ENCODE measurements at places on chromosomes 3 and 15.

- DNase-seq = no peak
Observed at GRCh38 chr3:127690106-127690505, 17.4 kb downstream of the ABTB1 start.

GRCh38 chr15:71115567-71116351, 488 bp downstream of the THSD4 start:
- no peak for DNase-seq

- DNase-seq = no peak
Observed at GRCh38 chr15:72866182-72866581, 82.6 kb upstream of the ADPGK start.

- no peak for DNase-seq
Observed at GRCh38 chr3:123695152-123695551, 110.3 kb upstream of the HACD2 start.

DNA sequence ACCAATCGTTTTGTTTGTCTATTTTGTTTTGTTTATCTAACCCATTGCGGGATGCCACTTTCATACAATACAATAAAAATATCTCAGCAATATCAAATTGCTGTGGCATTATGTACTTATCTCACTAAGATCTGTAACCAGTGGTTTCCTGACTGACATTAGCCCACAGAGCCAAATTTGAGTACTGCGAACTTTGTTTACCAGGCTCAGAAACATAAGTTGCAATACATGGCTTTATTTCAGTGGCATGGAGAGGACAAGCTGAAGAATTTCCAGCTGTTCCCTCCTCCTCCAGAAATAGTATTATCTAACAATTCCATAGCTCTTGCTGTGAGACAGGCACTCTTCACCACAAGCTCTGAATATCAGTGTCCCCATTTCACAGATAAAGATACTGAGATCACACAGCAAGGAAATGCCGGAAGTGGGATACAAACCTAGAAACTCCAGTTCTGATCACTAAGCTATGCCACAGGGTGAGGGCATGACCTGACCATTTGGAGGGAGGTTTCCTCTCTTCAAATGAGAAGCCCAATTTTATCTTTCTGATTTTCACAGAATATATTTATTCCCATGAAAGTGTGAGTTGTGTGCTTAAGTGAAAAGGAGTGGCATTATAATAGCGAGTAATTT, 469.9 kb upstream of the CBLB start:
- DNase-seq = no peak

- DNase-seq = no peak
Observed at GRCh38 chr3:194058189-194058571, 77.8 kb upstream of the HES1 start.

DNA sequence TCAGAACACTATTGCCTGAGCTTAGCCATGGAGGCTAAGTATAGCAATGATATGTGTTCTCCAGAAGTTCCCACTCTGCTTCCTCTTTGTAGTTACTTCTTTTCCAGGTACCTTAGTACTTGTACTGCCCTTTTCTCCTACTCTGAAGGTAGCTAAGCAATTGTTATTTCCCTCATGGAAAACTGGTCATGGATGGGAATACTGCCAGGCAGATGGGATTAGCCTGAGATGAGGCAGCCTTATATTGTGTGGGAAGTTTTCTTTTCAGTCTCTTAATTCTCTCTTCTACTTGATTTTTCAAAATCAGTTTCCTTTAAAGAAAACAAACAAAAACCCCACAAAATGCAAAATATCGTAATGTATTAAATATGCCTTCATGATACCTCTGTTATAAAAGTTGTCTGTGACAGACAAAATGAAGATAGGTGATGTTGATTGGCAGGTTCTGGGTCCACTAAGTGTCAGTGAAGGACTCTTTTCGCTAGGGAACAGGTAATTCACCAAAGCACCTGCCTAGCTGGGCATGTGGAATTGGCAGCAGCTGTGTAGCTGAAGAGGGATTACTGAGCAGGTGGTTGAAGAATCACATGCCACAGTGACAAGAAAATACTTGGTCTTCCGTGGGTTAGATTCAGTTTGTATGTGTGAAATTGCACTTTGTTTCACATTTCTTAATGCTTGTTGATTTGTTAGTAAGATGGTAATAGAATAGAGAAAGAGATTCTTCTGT, 4.1 kb downstream of the ZNF609 start:
- no peak for DNase-seq

Data from retinal pigment epithelial cell (primary cell).